NCI-H1417 (cell line): ENCODE measurements at places on chromosomes 2 and 18.

- no peak for DNase-seq
Observed at GRCh38 chr2:38073211-38074057, 2.5 kb downstream of the CYP1B1 start.

DNA sequence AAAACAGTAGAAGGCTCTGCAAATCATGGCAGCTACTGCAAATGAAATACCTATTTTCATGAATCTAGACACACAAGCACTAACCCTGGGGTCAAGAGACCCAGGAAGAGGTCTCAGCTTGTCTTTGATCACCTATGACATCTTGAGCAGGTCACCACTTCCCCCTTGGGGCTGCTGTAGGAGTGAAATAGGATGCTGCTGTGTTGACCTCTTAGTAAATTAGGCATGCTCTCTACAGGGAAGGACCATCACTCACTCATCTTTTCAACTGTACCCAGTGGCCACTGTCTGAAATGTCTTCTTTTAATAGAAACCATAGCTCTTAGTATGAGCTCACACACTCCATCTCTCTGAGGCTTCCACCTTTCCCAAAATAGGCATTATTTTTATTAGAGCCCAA, 83.8 kb downstream of the NCK2 start:
- DNase-seq, result no peak

- DNase-seq, result no peak
Observed at GRCh38 chr2:161946489-161947107, 127.4 kb downstream of the DPP4 start.

GRCh38 chr18:58612315-58613055, 16.4 kb downstream of the ALPK2 start:
- no peak for DNase-seq

DNA sequence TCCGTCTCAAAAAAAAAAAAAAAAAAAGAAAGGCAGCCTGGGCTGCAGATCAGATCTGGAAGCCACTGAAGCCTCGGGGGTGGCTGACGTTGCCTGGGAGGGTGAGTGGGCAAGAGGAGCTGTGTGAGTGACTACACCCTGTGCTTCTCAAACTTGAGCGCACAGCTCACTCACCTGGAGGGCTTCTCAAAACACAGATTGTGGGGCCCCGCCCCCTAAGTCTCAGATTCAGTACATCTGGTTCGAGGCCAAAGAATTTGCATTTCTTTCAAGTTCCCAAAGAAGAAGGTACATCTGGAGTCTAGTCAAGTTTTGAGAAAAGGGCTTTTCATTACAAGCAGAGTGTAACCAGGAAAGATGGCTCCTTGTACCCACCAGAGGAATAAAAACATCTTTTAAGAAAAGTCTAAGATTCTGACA, 97.7 kb upstream of the CAB39 start:
- DNase-seq, result no peak

GRCh38 chr18:76434452-76434851, 60.6 kb downstream of the ZNF516 start:
- no peak for DNase-seq

DNA sequence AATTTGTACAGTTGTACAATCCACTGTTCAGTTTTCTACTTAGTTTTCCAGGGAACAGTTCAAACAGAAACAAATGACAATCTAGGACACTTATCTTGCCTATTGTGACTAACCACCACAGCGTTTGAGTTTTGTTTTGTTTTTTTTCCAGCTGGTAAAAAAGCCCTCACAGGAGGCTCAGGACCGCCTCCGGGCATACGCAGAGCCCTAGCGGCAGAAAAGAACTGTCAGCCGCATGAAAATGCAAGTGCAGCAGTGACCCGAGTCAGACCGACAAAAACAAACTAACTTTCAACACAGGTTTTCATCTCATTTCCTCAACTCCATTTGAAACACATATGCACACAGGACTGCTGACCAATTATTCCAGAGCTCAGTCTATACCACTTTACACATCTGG, 68.6 kb downstream of the STEAP3 start:
- DNase-seq, result peak; percentile 51

- DNase-seq, result no peak
Observed at GRCh38 chr2:165957030-165957675, 3.6 kb upstream of the TTC21B start.

- DNase-seq, result no peak
Observed at GRCh38 chr18:56413862-56414261, 224.5 kb downstream of the TXNL1 start.

- no peak for DNase-seq
Observed at GRCh38 chr18:43888598-43888997, 611.3 kb upstream of the SYT4 start.

DNA sequence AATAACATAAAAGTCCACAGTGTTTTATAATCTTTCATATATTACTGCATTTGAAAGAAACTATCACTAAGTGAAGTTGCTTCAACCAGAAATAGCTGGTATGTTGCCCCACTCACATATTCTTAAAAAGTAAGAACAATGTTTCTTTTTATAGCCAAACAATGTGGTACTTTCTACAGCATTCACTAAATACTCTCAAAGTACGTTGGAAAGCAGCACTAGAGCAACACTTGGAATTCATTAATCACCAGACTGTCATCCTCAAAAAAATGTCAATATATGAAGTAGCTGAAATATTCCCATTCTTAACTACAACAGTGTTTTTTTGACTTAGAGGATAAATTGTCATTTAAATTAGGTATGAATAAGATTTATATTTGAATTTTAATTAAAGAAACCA, 32.8 kb downstream of the COBLL1 start:
- no peak for DNase-seq

DNA sequence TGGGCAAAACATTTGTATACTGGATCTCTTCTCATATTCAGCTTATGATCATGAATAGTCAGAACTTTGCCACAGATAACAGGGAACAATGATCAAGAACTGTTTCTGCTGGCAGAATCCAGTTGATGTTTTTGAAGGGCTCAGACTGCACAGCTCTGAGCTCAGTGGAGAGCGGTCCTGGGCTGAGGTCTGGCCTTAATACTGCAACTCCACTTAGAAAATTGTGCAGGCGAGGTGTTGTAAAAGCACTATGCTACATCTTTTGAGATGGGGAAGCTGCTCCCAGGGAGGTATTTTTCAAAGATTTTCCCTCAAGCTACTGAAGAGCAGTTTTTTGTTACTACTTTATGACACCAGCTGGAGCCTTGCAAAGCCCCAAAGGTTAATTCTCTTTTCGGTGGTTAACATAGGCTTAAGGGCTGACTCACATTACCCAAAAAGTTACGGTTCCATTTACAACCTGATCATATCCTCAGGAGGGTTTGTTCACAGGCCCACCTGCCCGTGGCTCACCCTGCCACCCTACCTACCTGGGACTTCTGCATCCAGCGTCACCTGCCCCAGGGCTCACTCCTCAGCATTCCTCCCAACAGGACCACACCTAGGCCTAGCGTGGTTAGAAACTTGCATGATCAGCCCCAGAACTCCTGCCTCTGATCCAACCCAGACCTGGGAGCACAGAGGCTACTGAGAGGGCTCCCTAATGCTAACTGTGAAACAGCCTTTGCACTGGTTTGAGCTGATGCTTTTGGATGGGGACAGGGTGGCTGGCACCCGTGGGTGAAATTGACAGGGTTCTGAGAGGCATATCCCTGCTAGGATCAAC, 114.4 kb downstream of the NCK2 start:
- DNase-seq, result no peak

DNA sequence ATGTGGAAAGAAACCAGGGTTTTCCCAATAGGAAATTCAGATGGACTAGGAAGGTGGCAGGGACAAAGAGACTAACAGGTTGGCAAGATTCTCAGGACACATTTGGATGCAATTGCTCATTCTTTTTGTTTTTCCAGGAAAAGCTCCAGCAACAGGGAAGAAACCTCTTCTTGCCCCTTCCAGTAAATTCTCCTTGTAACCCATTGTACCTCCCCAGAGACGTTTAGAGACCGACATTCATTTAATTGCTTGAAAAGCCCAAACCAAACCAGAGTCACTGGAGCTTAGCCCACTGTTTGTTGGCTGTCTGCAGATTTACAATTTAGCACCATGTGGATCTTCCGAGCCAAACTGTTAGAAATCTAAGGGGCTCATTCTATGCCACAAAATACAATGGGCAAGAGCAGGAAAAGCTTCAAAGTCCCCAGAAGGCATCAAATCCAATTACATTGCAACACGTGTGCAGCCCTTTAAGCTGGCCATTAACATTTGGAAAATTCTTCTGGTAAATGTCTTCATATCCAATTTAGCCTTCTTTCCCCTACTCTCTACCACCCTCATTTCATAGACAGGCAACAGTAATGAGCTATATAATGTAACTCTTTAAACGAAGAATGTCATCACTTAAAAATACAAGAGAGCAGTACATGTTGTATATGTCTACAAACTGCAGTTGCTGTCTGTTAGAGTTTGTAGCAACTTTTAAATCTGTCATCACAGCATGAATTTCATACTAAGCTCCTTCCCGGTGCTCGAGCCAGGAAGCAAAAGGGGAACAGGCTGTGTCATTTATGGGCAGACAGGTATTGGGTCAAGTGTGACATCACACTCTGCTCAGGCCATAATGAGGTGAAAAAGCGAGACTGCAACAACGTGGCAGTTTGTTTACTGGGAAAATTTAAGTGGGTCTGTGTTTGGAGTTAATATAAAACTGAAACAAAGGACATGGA, 235.6 kb upstream of the HNRNPA3 start:
- no peak for DNase-seq

DNA sequence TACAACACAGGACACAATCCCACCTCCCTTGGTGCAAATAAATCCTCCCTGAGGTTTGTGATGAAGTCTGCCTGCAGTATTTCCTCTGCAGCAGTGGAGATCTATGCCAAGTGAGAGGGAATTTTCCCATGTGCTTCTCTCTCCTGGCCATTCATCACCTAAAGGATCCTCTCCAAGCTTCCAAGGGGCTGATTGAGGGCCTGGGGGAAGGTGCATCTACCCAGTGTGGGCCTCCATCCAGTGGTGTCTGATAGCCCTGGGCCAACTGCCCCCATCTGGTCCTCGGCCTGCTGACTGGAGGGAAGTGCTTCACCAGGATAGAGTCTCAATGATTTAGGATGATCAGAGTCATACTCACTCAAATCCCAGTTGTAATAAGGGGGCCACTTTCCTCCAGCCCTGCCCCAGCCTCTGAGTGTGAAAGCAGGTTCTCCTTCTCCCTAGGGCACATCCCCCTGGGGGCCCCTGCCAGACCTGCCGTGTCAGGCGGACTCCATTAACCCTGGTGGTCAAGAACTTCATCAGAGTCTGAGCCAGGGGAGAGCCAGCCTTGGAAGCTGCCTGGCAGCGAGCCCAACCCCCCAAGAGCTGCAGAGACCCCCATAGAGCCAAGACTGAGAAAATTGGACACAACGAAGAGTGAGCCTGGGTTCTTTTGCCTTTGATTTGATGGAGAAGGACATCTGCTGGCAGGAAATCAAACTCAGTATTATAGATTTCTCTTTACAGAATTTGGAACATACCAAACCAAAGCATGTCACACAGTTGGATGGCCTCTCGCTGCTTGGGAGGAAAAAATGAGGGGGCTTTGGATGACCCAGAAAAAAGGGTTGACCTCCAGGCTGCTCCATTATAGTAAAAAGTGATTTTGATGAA, 509.6 kb downstream of the CMPK2 start:
- no peak for DNase-seq

DNA sequence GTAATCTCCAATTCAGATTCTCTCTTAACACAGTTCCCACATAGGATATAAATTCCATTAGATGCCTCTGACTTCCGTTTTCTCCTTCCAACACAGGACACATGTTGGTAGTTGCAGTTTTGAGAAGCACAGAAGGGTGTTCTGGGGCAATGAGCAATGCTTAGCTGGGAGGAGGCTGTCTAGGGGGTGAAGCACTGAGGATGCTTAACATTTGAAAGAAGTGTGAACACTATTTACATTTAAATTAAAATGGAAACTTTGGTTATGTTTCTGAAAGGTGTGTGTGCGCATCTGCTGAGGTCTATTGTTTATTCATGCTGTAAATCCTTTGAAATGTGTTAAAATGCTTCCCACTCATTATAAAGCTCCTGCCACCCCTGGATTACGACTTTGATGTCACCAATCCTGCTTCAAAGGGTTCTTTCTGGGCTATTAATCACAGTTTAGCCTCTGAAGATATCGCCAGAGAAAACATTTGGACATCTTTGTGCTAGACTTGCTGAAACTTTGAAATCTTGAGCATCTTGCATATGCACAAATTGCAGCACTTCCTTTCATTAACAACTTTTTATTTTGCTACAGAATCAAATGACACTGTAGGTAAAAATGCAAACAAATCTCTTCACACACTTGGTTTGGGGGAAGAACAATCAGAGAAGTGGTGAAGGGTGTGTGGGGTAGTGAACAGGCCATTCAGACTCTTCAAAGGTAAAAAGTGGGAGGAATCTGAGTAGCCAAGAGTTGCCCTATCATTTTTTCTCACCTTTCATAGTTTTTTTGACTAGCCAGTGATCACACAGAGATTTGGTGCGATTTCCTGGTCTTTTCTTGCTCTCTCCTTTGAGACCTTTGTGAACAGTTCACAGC, 258.4 kb downstream of the MYO3B start:
- DNase-seq, result no peak

GRCh38 chr2:10435820-10436204, 12.3 kb downstream of the ODC1 start:
- DNase-seq, result no peak

DNA sequence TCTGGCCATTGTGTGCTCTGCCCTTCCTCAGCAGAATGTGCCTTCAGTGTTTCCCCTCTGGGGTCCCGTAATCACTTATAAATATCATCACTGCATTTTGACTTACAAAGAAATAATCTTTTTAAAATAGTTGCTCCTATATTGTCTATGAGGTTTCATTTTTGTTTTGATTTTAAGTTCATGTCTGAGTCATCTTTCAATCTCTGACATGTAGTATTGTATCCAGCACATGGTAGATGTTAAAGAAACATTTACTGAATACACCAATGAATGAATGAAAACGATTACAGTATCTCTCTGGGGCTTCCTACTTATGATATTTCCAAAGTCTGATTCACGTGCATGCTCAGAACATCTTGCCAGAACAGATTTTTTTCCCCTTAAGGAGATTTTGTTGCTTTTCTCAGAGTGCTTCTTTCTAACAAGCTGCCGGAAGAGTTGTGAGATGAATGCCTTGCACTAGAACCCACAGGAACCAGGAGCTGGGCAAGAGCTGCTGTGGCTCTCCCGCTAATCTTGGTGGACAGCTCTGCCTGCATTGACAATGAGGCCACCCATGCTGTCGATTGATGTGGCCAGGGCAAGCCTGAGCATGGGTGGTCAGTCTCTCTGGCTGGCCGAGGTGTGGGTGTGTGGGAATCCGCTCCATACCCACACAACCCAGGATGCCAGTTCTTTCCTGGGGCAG, 199.4 kb downstream of the CYRIA start:
- no peak for DNase-seq

DNA sequence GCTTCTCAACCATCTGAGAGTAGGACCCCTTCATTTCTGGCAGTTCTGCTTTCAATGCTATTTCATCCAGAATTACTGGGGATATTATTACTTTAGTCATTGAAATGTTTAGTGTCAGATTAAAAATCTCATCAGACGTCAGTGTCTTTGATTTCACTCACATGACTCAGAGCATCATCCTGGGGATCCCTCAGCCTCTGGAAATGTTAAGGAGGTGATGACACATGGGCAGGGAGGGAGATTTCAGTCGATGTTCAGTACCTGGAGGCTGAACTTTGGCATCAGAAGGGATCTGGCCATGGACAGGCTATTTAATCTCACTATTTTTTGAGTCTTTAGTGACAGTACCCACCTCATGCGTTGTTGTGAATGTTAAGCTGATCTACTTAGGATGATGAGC, 39.1 kb downstream of the OSBPL6 start:
- DNase-seq, result no peak

- no peak for DNase-seq
Observed at GRCh38 chr2:186135686-186136085, 350.4 kb upstream of the ZC3H15 start.
